ENCODE measurements at places on chromosomes 4 and X.

DNA sequence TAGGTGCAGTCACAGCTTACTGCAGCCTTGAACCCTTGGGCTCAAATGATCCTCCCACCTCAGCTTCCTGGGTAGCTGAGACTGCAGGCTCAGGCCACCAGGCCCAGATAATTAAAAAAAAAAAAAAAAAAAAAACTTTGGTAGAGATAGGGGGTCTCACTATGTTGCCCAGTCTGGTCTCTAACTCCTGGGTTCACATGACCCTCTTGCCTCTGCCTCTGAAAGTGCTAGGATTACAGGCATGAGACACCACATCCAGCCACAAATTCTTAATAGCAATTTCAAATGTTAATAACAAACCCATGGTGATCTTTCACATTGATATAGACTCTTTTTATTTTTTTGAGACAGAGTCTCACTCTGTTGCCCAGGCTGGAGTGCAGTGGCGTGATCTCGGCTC, 12.3 kb upstream of the FGF5 start:
- no peak for DNase-seq

DNA sequence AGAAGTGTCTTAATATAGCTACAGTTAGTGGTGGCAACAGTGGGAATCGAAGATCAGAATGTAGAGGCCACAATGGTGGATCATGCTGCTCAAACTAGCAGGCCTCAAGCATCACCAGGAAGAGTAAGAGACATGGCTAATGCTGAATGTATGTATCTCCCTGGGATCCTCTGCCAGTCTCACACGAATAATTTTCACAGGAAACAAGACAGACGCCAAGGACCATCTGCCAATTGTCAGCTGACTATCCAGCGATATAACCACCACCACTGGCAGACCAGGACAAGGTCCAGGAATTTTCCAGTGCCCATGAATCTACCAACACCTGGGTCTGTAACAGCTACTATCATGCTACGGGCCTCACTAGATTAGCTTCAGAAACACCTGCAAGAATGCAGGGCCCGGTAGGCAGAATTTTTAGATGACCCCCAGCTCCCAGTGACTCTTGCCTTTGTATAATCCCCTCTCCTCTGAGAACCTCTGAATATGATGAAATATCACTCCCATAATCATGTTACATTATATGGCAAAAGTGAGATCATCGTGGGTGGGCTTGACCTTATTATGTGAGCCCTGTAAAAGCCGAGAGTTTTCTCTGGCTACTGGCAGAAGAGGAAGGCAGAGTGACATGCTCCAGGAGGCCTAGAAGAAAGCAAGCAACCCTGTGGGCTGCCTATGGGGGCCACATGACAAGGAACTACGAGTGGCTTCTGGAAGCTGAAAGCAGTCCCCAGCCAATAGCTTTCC, 429.8 kb downstream of the BCOR start:
- DNase-seq: no peak

DNA sequence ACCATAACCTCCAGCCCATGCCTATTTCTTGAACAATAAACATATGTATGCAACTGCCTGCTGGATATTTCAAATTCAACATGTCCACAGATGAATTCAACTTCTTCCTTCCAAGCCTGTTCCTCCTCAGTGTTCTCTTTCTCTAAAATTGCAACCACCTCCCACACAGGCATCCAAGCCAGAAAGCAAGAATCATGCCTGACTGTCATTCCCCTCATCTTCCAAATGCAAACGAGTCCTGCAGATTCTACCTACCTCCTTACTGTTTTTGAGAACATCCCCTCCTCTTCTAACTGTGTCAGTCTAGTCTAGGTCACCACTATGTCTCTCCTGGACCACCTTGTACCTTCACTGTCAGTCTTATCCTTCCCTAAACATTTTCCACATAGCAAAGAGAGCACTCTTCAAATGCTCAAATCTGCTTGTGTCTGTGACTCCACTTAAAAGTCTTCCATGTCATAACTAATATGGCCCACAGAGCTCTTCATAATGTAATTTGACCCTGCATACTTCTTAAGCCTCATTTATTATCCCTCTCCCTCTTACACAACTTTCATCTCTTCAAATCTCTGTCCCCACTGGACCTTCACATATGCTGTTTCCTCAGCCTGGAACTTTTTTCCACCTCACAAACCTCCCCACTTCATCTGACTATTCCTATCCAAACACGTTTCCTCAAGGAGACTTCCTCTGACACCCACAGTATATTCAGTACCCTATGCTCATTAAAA, 25.7 kb downstream of the MAPK10 start:
- DNase-seq: no peak

DNA sequence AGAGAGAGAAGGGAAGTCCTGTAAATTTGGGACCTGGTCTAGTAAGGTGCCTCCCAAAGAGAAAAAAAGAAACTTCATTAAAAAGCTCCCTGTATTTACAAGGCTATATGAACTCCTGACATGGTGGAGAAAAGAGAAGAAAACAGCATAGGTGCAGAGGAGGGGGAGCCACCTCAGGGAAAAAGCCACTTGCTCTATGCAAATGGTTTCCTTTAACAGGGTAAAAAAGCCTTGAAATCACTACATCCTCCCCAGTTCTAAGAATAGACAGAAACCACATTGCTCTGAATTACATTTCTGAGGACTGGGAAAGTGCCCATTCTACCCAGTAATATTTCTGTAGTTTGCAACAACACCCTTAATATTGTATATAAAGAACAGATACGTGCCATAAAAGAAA, 165.5 kb downstream of the KLF8 start:
- DNase-seq: no peak

DNA sequence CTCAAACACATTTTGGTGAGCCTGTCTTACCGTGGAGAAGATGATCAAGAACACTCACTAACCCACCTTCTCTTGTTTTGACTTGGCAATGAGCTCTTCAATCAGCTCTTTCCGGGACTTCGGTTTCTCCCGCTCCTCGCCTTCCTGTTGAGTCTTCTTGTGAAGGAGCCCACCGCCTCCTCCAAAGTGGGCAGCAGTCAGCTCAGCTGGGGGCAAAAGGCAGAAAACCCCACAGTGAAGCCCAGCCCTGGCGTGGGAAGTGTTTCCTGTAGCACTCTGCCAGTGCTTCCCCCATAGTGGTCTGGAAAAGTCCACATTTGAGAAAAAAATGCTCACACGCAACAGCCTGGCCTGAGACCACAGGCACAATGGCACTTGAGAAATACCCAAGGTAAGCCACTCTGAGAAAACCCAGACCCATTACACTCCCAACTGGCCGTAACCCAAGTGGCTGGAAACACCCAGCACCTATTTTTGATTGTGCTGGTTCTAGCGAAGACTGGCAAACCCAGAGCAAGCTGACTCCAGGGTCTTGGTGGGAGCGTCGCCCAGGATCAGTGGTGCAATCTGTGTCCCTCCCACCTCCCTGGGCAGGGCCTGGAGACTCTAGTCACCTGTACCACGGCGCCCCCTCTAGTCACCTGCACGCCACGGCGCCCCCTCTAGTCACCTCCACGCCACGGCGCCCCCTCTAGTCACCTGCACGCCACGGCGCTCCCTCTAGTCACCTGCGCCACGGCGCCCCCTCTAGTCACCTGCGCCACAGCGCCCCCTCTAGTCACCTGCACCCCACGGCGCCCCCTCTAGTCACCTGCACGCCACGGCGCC, 8.6 kb downstream of the NOP14 start:
- no peak for DNase-seq

DNA sequence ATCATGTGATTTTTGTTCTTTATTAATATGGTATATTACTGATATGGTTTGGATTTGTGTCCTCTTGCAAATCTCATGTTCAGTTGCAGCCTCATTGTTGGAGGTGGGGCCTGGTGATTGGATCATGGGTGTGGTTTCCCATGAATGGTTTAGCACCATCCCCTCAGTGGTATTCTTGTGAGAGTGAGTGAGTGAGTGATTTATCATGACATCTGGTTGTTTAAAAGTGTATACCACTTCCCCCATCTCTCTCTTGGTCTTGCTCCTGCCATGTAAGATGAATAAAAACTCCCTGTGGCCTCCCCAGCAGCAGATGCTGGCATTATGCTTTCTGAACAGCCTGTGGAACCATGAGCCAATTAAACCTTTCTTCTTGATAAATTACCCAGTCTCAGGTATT, 111.5 kb downstream of the TAB3 start:
- DNase-seq: no peak

GRCh38 chrX:72495046-72495445, 77.6 kb downstream of the HDAC8 start:
- no peak for DNase-seq

- DNase-seq: no peak
These were observed 342.7 kb upstream of the PABPC4L start for GRCh38 chr4:134544303-134544770.

GRCh38 chr4:128166982-128167381, 105.9 kb downstream of the LARP1B start:
- no peak for DNase-seq

- no peak for DNase-seq
These were observed 127.3 kb upstream of the CPEB2 start for GRCh38 chr4:14874990-14875389.

DNA sequence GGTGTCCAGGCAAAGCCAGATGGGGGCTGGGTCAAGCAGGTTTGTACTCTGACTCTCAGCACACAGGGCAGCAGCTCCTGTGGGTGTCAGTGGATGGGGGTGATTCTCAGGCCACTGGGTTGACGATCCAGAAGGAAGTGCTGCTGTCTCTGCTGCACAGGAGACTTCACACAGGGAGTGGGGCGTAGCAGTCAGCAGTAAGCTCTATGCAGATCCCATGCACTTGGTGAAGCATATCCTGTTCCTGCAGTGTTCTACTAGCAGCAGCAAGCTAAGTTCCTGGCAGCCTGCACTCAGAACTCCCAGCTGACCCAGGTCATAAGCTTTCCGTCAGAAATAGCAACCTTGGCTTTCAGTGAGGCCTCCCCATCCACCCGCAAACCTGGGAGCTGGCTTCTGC, 117.6 kb upstream of the NDST3 start:
- no peak for DNase-seq

- DNase-seq: no peak
These were observed 25.9 kb downstream of the METTL14 start for GRCh38 chr4:118711052-118711451.

GRCh38 chrX:130523460-130524394, 121.9 kb downstream of the RBMX2 start:
- peak; percentile 66 for DNase-seq

DNA sequence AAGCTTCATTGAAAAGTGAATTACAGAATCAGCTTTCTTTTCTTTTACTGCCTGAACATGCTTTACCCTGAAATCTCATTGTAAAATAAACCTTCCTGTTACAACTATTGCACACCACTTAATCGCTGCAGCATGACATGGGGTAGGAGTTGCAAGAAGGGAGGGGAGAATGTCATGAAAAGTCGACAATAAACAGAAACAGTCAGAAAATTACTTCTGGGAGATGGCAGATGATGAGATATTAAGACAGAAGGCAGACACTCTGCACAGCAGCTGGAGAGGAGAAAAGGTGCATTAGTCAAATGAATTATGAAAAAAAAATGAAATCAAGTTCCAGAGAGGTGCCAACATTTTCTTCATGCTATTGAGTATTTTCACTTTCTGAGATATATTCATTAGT, 287.7 kb downstream of the PCDH7 start:
- DNase-seq: no peak

DNA sequence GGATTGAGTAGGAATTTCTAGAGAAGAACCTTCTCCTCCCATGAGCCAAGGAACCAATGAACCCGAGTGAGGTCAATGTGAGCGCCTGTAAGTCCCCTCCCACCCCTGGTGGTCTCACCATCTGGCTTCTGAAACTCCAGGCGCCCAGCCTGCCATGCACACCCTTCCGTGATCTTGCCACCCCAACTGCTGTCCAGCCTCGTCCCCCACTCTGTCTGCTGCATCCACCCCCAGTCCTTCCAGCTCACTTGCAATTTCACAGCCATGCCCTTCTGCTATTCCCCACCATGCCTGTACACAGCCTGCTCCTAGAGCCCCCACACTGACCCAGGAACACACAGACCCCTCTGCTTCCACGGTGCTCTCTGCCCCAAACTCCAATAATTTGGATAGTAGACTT, 323.7 kb downstream of the STK32B start:
- DNase-seq: no peak

- peak; percentile 24 for DNase-seq
These were observed 118.2 kb upstream of the KIT start for GRCh38 chr4:54539500-54540029.

GRCh38 chr4:22483551-22483981, 32.3 kb downstream of the ADGRA3 start:
- no peak for DNase-seq
